ENCODE measurements at places on chromosomes 6 and 20.

- no peak for DNase-seq
These were observed 25.6 kb upstream of the FAM83D start for GRCh38 chr20:38900606-38901005.

DNA sequence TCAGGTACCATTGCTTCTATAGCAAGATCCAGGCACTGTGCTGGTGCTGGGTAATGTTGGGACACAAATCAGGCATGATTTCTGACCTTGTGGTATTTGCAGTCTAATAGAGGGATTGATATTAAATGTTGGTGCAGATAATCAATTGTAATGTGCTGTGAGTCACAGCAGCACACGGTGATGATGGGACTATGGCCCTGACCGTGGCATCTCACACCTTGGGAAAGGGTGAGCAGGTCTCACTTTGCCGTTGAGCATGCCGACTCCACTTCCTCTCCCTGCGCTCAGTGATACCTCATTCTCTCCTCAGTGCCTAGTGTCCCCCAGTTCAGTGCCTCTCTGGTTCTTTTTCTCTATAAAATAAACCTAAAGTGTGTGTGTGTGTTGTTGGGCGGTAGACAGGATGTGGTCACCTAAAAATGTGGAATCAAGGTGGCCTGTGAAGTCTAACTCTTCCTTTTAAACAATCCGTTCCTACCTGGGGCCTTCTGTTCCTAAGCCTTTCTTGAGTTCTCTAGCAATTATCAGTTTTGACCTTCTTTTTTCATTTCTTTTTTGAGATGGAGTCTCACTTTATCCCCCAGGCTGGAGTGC is 188.5 kb downstream of the REV3L start:
- no peak for DNase-seq

GRCh38 chr6:159373670-159374069 is 204.5 kb downstream of the FNDC1 start:
- DNase-seq = no peak

- DNase-seq = no peak
These were observed 8.5 kb upstream of the UBD start for GRCh38 chr6:29567991-29568390.

DNA sequence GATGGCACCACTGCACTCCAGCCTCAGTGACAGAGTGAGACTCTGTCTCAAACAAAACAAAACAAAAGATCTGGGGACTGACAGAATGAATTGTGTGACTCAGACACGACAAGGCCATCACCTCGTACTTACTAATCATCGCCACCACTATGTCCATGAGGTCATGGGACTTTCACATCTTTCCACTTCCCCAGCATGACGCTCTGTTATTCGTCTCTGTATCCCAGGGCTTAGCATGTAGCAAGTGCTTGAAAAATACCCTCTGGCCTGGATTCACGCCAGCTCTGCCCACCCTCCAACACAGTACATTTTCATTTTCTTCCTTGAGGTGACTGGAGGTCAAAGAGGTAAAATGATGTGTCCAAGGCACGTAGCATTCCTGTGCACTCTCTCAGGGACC is 27.8 kb downstream of the FGD2 start:
- DNase-seq = no peak

DNA sequence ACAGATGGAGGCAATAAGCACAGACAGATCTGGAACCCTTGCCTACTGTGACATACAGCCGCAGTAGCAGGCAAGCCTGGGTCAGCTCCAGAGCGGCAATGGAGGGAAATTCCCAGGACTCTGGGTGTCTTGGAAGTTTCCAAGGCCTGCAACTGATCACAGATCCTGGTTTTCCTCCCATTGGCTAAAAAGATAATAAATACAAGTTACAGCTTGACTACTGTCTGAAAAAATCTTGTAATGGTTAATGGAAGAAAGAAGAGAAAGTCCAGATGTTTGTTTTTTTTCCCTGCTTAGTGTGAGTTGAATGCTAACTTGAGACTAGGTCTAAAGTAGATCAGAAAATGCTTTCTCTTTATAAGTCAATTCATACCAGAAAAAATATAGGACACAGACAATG is 307.6 kb downstream of the ALDH8A1 start:
- no peak for DNase-seq

GRCh38 chr20:43812216-43812615 is 85.4 kb upstream of the GTSF1L start:
- no peak for DNase-seq

- no peak for DNase-seq
These were observed 2.3 kb downstream of the ZBTB2 start for GRCh38 chr6:151388997-151389617.

- peak; percentile 30 for DNase-seq
These were observed 36.5 kb upstream of the MLN start for GRCh38 chr6:33840048-33840926.

DNA sequence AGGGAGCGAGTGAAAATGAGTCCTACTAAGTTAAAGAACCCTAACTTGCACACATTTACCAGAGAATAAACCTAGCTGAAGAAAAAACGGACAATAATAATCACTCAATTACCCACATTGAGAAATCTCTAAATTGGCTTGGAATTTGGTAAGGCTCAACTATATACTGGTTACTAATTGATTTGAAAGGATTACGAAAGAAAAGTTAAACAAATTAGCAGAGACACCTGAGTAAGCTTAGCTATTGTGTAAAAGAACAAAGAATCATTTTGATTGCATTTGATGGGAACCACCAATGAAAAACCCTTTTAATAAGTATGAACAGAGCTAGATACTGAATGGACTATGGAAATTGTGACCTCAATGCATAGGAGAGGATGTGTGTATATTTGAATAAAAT is 118.6 kb upstream of the ADGRF1 start:
- no peak for DNase-seq

GRCh38 chr20:10639737-10640556 is 33.9 kb downstream of the JAG1 start:
- DNase-seq = no peak

DNA sequence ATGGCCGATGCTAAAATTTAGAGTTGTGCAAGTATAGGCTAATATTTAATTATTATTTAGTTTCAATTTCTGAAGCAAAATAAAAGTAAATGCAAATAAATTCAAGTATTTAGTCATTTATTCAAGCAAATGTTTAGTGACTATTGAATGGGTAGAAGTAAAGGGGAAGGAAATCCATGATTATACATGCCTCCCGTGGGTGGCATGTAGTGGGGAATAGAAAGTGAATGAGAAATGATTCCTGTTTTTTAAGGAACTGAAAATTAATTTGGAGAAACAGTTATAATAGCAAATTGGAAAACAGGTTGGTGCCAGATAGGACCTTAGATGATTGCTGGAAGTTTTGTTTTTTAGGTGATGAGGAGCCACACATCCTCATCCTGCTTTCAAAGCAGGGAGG is 35.4 kb downstream of the FAM229B start:
- no peak for DNase-seq

DNA sequence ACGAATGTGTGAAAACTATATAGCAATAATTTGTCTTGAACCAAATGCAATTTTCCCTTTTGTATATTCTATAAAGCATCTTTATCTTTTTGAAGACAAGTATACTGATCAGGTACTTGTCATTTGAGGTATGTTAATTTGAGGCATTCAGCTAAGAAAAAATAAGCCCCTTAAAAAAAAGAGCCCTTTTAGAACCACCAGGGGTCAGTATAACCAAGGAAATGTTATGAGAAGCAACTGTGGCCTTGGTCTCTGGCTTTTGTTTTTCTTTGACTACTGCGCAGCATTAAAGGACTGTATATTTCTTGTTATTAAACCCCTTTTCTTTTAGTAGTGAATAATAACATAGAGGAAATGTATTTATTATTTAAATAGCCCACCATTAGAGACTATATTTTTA is 43.1 kb downstream of the CD109 start:
- no peak for DNase-seq

GRCh38 chr20:6626805-6627204 is 140.7 kb upstream of the BMP2 start:
- no peak for DNase-seq

- DNase-seq = no peak
These were observed 2.6 kb downstream of the ZNF165 start for GRCh38 chr6:28082939-28083338.

GRCh38 chr6:26028746-26029569 is 58.3 kb upstream of the HFE start:
- no peak for DNase-seq

DNA sequence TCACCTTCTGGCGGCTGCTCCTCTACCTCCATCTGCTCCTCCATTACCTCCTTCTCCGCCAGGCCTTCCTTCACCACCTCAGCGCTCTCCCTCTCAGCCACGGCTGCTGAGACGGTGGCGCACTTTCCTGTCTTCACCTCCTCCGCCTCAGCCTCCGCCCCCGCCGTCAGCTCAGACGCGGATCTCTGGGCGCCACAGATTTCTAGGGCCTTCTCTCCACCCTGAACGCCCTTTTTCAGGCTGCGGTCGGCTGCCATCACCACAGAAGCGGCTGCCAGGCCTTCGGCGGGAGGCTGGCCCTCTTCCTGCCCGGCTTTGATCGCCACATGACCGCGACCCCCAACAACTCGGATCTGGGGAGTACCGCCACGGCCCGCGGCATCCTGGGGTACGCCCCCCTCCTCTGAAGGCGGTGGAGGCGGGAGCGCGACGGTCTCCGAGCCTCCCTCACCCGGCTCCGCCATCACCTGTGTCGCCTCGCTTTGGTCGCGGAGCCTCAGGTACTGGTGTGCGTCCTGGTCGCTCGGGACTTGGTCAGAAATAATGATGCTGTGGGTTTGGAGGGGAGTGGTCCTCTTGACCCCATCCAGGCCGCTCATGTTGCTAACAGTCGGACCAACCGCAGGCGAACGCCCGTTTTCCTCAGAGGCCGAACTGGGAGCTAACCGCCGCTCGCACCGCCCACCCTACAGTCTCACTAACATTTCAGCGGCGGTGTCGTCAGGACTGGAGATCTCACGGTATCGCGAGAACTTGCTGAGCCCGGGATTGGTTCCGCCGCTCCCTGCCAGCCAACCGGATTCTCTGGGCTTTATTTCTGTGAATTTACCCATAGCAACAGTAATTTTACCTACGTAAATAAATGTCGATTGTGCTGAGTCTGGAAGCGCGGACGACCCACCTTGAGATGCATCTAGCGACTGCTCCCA is at the start of gene TSPYL1:
TSPYL1 (minus strand) TSS at position 699 of the 929 bp plus-strand sequence; CDS start at position 599, 100 bp downstream.
- DNase-seq = peak; percentile 91

GRCh38 chr6:14742171-14742570 is 503.7 kb upstream of the JARID2 start:
- no peak for DNase-seq

GRCh38 chr6:51339108-51339507 is 520.4 kb downstream of the TFAP2B start:
- no peak for DNase-seq

GRCh38 chr6:40315060-40315459 is 272.1 kb downstream of the LRFN2 start:
- DNase-seq = no peak

- DNase-seq = no peak
These were observed 765.5 kb upstream of the EPHA7 start for GRCh38 chr6:94184666-94185464.

DNA sequence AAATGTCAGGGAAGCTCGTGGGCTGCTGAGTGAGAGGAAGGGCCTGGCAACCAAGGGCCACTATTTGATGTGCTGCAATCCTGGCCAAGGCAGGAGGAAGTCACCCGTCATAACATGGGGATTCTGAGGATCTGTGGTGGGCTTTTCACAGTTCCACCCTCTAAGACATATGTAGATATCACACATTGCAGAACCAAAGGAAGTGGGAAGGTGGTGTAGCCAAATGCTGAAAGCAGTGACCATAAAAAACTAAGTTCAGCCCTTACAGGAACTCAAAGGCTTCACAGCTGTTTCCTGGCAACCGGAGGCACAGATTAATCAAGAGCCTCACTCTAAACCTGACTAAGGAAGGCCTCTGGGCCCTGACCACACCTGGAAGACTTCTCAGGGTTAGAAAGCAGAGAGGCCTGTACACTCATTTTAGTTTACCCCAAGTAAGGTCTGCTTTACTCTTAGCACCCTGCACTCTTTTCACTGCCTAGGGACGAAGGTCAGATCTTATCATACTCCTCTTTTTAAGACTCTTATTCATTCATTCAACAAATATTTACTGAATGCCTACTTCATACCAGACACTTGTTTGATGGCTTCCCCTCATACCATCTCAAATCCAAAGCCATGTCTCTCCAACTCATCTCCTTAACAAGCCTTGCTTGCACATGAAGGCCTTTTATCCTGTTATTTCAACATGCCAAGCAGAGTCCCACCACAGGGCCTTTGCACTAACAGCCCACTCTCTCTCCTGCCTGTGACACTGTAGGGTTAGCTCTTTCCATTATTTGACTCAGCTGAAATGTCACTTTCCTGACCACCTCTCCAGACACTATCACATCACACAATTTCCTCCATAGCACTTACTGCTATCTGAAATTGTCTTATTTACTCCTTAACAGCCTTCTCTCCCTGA is 2.6 kb downstream of the UBE2V1 start:
- no peak for DNase-seq

GRCh38 chr6:84860509-84860908 is 96.1 kb upstream of the TBX18 start:
- DNase-seq = no peak

DNA sequence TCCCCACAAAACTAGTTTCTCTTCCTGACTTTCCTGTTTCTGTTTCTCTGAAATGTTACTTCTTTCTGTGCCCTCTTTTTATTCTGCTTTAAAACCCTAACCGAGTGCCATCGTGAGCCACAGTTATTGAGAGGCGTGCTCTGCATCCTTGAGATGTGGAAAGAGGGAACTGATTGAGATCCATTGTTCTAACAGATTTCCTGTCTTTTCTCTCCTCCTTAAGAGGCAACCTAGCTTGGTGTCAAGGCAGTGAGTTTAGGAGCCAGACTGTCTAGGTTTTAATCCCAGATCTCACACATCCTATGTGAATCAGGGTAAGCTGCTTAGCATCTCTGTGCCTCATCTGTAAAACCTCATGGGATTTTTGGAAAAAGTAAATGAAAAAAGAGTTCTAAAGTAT is 57.5 kb downstream of the SNX9 start:
- DNase-seq = no peak

- no peak for DNase-seq
These were observed 14.6 kb downstream of the DEF6 start for GRCh38 chr6:35312076-35312800.

DNA sequence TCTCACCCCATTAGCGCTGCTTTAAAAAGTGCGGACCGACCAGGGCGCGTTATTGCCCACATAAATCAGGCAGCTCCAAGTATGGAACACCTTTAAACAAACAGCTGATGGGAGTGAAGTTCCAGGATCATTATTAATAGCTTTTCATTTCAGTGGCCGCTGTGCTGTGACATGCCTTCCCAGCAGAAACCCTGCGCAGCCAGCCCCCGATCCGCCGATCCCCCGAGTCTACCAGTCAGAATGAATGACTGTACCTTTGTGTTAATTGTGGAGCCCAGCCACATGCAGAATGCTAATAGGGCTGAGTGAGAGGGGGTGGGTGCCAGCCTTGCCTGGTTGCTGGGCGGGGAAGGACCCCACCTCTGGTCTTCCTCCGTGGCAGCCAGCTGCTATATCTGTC is 21.9 kb downstream of the CDH22 start:
- DNase-seq = no peak

All from activated T-cell treated with anti-CD3 and anti-CD28 coated beads for 4 hours (primary cell).